ENCODE measurements at places on chromosomes 6 and 20. TPM values are rescaled to one million over a fixed set of nuclear protein-coding genes. Genes with fewer than 3 reads are reported as not detected.

SIRPD gene
- total RNA-seq: not detected

UBD gene
- total RNA-seq: not detected

RBPJL gene
- not detected for total RNA-seq

DNA sequence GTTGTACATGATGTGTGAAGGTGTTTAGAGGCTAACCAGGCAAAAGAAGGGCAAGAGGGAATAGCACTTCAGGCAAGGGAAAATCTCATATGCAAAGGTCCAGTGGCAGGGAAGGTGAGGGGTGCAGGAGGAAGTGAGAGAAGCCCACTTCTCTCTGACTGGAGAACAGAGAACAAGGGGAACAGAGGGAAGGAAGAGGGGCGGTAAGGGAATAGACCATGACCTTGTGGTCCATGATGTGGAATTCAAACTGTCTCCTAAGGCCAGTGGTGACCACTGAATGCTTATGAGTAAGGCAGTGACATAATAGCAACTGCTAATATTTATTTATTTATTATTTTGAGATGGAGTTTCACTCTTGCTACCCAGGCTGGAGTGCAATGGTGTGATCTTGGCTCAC lies 20.6 kb upstream of the SLC9A8 start:
- H3K36me3 ChIP-seq: no peaks in the 10 kb centered on the region
- DNase-seq: no peak
- H3K27me3 ChIP-seq: no peaks in the 10 kb centered on the region
- H3K4me3 ChIP-seq: no peak overlapping the region
- no peaks in the 10 kb centered on the region for H3K4me1 ChIP-seq

GRCh38 chr6:156876302-156876701 lies 99.1 kb downstream of the ARID1B start:
- H3K36me3 ChIP-seq: no peaks in the 10 kb centered on the region
- H3K27ac ChIP-seq: no peak overlapping the region
- peaks cover 62% of the 10 kb centered on the region for H3K4me1 ChIP-seq
- H3K4me3 ChIP-seq: no peak overlapping the region

- no peak overlapping the region for H3K4me3 ChIP-seq
- peaks cover 23% of the 10 kb centered on the region for H3K4me1 ChIP-seq
- no peak for DNase-seq
- H3K27ac ChIP-seq: no peak overlapping the region
Measured at GRCh38 chr6:44238687-44239350, 8.1 kb upstream of the HSP90AB1 start.

DNA sequence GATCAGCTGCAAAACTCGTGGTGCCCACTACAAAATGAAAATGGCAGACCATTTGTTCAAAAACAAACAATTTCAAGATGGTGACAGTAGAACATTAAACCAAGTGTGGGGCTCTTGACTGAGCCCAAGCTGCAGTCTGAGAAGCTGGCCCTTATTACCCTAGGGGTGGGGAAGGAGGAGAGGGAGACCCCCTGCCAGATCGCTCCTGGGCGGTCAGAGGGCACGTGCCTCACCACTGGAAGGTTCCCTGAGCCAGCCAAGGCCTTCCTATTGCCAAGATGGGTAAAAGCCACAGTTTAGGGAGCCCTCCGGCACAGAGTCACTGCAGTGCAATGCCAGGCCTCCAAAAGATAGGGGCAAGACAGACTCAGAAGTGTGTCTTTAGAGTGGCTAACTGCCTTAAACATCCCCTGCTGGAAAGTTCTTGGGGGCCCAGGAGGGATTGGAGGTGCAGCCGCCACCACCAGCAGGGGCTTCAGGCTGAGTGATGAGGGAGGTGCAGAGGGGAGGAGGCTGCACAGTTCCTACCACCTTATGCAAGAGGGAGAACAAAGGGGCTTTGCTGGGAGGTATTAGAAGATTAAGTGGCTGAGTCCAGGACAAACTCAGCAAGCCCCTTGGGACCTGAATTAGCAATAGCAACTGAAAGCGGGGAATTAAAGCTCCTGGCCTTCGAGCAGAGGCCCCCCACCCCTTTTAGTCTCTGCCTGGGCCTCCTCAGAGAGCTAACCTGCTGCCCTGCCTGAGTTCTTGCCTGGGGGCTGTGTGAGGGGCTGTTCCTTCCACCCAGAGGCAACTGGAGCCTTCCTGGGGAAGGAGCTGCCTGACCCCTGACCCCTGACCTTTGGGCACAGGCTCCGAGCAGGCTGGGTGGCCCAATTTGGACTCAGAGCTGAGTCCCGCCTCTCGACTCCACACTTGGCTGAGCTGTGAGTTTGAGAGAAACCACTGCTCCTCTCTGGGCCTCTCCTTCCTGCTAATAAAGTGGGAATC lies 88.4 kb downstream of the VEGFA start:
- peaks cover 9% of the 10 kb centered on the region for H3K4me1 ChIP-seq
- no peak overlapping the region for H3K4me3 ChIP-seq
- no peak for DNase-seq
- no peak overlapping the region for H3K27ac ChIP-seq
- no peaks in the 10 kb centered on the region for H3K27me3 ChIP-seq
- no peaks in the 10 kb centered on the region for H3K36me3 ChIP-seq

DNA sequence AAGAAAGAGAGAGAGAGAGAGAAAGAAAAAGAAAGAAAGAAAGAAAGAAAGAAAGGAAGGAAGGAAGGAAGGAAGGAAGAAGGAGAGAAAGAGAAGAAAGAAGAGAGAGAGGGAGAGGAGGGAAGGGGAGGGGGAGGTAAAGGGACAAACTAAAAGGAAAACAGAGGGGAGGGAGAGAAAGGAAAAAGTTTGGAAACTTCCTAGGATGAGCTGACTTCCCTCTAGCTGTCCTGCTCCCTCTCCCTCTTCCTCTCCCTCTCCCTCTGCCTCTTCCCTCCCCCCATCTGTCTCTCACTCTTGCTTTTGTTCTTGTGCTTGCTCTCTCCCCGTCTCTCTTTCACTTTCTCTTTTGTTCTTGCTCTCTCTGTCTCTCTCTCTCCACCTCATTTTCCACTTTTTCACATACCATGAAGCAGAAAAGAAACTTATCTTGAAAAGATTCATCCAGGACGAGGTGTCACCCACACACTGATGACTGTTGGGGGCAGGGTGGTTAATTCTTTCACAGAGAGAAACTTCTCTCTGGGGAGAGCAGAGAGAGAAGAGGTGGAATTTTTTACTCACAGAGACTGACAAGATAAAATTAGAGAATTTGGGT lies 56.4 kb upstream of the DUSP22 start:
- no peaks in the 10 kb centered on the region for H3K36me3 ChIP-seq
- DNase-seq: peak; percentile 24
- no peaks in the 10 kb centered on the region for H3K27me3 ChIP-seq
- no peaks in the 10 kb centered on the region for H3K4me1 ChIP-seq
- H3K27ac ChIP-seq: no peak overlapping the region

GRCh38 chr6:91566467-91566866 lies 979.6 kb upstream of the MAP3K7 start:
- H3K4me1 ChIP-seq: no peaks in the 10 kb centered on the region
- no peak overlapping the region for H3K27ac ChIP-seq
- H3K36me3 ChIP-seq: no peaks in the 10 kb centered on the region
- H3K27me3 ChIP-seq: no peaks in the 10 kb centered on the region
- DNase-seq: no peak

DNA sequence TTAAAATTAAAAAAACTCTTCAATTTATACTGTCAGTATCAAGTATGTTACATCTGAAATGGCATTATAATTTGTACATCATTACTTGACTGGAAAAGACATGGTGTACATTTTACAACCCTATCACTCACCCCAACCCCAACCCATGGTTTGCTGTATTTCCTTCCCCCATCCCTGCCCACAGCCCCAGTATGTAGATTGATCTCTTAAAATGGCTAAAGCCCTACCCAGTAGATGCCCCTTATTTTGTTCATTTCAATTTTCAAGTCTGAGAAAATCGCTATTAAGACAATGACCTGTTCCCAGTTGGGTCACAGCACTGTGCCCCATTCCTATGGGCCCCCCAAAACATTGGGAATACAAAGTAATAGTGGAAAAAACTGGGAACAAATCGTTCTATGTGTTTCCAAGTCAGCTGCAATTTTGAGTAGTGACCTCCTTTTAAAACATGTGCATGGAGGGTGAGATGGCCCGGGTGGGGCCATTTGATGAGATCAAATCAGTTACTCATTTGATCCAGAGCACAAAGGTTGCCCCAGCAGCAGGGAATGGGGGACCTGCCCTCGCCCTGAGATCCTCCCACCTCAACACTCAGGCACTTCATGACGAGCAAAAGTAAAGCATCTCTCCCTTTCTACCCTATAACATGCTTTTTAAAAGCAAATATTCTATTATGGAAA lies 13.3 kb downstream of the EZR start:
- no peaks in the 10 kb centered on the region for H3K36me3 ChIP-seq
- no peak for DNase-seq
- H3K27me3 ChIP-seq: no peaks in the 10 kb centered on the region
- peaks cover 75% of the 10 kb centered on the region for H3K4me1 ChIP-seq
- H3K27ac ChIP-seq: no peak overlapping the region
- H3K4me3 ChIP-seq: no peak overlapping the region

- H3K4me1 ChIP-seq: peaks cover 44% of the 10 kb centered on the region
- peak; percentile 79 for DNase-seq
- H3K36me3 ChIP-seq: no peaks in the 10 kb centered on the region
- no peaks in the 10 kb centered on the region for H3K27me3 ChIP-seq
Measured at GRCh38 chr20:25058051-25058846, at the start of gene ACSS1. Gene ACSS1, minus strand, starts transcription at chr20:25058139. Its CDS starts 37 bp downstream, at chr20:25058102.

DNA sequence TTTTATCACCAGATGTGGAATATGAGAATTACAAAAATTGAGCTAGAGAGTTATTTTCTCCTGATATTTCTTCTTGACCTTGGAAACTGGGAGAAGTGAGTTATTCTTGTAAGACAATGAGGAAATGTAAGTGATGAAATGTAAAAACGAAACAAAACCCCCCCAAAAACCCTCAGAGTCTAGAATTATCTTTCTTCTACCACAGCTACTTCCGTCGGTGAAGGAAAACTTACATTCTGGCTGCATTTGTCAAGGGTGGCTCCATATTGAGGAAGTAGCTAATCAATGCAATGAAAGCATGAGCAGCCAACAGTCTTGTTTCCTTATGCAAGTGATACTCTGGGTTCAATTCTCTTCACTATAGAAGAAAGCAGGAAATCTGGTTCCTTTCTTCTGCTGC lies 661.7 kb upstream of the CITED2 start:
- no peak overlapping the region for H3K27ac ChIP-seq
- no peaks in the 10 kb centered on the region for H3K27me3 ChIP-seq
- no peak for DNase-seq

GRCh38 chr20:1892119-1892385 lies 3.2 kb upstream of the SIRPA start:
- peaks cover 11% of the 10 kb centered on the region for H3K4me1 ChIP-seq
- no peak for DNase-seq
- H3K36me3 ChIP-seq: no peaks in the 10 kb centered on the region
- H3K27me3 ChIP-seq: no peaks in the 10 kb centered on the region
- H3K27ac ChIP-seq: no peak overlapping the region

DNA sequence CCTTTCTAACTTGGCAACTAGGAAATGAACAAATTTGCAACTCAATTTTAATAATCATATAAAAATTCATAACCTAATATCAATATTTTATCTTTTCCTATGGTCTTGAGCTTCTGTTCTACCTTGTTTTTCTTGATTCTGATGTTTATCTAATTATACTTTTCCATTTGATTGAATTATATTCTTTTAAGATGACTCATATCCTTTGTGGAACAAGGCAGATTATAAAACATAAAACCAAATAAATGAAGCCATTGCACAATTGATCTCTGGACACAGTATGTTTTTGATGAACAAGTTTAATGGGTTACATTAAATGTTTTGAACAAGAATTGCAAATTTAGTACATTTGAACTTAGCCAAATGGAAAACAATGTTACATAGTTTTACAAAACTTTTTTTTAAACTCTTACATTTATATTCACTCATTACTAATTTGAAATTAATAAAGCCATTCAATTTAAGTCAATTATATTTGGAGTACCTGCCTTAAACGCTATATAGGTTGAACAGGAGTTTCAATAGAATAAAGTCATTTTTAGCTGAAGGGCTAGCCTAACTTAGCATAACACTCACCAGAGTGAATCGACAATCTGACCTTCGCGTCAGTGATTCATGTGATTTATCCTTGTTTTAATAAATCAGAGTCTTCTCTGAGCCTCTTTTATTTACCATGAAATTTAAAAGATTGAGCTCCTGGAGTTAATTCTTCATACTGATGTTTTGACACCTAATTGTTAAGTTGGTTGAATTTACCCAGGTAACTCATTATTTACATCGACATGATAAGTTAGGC lies 3.8 kb downstream of the NCOA7 start:
- H3K4me3 ChIP-seq: no peak overlapping the region
- no peaks in the 10 kb centered on the region for H3K36me3 ChIP-seq
- H3K27ac ChIP-seq: no peak overlapping the region

Data from thyroid gland (tissue), 4 donors.